ENCODE measurements at places on chromosomes 6 and 20.

DNA sequence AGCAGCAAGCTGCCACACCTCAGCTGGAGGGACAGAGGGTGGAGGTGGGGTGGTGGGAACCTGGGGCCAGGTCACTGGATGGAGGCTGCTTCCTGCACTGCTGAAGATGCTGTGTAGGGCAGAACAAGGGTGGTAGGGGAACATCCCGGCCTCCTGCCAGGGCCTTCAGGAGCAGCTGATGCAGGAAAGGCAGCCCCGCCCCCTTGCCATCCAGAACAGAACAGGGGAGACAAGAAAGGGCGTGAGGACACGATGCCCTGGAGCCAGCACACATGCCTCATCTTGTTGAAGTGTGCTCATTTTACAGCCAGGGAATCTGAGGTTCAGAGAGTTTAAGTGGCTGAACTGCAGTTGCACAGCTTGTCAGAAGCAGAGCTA, 43.1 kb upstream of the PHACTR3 start:
- DNase-seq = no peak

DNA sequence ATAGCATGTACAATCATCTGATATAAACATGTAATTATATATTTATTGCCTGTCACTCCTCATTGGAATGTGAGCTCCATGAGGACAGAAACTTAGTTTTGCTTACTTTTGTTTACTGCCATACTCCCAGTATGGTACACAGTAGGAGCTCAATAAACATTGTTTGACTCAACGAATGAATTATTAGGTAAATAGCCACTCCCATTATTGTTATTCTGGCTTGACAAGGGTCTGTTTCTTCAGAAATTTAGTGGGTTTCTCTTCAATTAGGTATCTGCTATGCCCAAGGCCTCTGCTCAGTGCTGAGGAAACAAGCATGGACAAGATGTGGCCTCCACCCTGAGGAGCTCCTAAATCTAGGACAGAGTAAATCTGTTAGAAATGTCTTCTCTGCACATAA, 6.3 kb downstream of the BCL2L1 start:
- no peak for DNase-seq

DNA sequence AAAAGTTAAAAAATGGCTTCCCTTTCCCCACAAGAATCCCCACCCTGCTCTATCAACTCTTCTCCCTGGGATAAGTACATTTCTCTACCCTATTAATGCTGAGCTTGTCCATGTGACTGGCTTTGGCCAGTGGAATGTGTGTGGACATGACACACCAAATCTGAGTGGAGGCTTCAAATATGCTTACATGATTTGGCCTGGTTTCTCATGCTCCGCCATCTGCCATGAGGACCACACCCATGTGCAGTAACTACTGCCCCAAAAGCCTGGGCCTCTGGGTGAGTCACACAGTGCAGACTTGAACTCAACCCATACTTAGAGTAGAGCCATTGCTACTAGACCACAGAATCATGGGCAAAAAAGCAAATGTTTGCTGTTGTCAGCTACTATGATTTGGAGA, 65.4 kb downstream of the PRND start:
- DNase-seq = no peak

- DNase-seq = no peak
Observed at GRCh38 chr20:37274851-37275524, 13.4 kb upstream of the GHRH start.

GRCh38 chr6:21048047-21048446, 513.8 kb downstream of the CDKAL1 start:
- DNase-seq = no peak

DNA sequence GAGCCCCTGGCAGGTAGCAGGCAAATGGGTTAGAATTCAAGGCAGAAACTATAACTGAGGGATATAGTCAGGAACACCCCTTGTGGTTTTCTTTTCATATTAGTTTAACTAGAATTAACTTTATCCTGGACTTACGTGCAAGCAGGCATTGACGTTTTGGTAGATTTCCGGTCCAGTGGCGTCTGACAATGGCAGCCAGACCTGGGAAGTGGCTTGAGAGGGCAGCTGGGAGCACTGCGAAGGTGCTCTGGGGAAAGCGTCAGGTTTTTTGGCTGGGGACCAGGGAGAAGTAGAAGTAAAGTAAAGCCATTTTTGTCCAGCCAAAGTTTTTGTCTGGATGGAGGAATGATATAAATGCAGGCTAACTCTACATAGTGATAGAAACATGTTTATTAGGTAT, 8.4 kb upstream of the ACSS1 start:
- DNase-seq = no peak

DNA sequence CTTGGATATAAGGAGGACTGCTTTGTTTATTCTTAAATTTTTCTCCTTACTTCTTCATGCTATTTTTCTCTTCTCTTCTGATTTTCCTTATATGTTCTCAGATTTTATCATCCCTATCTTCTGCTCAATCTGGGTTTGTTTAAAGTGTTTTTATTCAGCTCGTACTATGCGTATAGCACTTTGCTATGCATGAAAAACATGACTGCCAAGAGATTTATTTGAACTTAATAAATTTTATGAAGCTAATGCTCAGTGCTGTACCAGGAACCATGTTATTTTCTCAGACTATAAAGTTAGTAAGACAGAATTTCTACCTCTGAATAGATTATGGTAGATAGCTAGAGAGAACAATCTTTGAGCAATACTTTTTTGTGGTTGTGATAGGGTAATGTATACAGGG, 305.9 kb downstream of the LAMA2 start:
- no peak for DNase-seq

DNA sequence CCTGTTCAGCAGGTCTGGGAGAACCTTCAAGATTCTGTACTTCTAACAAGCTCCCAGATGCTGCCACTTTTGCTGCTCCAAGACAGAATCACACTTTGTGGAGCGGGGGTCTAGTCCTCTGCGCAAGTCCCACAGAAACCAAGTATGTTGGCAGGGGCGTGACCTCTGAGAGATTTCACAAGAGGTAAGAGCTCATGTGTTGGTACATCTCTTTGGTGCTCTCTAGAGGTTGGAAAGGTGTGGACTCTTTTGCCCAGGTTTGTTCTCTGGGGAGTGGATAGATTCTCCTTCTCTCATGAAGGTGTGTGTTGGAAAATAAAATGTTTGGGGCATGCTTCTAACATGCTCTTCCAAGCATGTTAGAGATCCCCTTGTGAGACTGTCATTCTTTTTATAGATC, 340.9 kb upstream of the IRAK1BP1 start:
- no peak for DNase-seq

DNA sequence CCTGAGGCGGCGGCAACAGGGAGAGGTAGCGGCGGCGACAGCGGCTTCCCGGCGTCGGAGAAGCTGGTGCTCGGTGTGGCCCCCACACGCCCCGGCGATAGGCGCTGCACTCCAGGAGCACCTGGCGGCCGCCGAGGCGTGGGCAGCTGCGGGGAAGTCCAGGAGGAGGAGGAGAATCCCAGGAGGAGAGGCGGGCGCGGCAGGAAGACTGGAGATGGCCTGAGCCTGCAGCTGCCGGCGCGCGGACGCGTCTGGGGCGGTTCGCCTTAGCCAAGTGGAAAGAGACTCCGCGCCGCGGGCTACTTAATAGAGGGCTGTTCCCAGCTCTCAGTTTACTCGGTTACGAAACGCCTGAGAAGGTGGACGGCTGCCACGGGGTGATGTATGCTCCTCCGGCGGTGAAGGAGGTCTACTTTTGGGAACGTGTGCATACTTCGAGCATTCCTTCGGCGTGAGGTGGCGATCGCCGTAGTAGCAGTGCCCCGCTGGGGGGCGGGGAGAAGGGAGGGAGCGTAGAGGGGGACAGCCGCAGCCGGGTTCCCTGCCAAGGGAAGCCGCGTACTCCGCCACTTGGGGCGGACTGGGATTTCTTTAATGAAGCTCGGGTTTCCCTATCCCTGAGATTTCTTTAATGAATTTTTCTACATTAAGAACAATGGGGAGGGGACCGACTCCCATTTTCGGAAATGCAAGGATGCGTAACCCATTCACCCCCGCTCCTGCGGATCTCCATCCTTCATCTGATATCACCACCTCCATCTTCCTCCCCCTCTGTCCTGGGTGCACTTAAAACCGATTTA, at the start of gene COL12A1:
TSS of gene COL12A1 (minus strand) at position 278 of the 800 bp plus-strand sequence. CDS start 3,261 bp downstream, outside the sequence.
- peak; percentile 13 for DNase-seq

- no peak for DNase-seq
Observed at GRCh38 chr20:19411811-19412210, 199.4 kb downstream of the SLC24A3 start.

- no peak for DNase-seq
Observed at GRCh38 chr6:139533171-139533570, 158.7 kb upstream of the CITED2 start.

DNA sequence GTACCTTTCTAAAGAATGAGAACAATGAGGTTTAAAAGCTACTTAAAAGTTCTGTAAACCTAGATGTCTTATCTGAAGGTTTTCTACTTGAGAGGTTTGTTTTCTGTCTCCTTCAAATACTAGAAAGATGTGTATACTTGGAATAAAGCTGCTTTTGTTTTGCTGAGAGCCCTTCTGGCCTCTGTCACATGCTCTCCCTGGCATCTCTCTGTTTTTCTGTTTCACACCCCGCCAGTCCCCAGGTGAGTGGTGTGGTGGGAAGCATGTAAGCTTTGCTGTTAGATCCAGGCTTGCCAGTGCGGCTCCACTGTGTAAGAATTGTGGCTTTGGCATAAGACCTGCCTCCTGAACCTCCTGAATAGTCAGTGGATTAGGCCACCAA, 56.8 kb downstream of the SNX9 start:
- DNase-seq = no peak

GRCh38 chr6:128412680-128413079, 107.7 kb downstream of the PTPRK start:
- no peak for DNase-seq

DNA sequence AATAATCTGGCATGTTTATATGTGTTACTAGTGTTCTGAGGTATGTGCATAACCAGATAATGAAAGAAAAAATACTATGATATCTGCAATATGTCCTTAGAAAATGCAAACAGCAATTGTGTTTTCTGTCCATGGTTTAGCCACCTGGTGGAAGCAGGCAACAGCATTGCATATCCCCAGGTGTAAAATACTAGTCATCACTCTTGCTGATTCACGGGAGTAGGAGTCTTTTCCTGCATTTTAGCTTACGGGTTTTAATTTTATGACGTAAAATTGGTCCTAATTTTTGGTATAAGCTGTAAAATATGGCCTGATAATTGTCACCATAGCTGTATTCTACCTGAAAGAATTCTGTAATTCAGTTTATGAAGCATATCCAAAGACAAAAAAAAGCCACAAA, 2.5 kb downstream of the RNF182 start:
- DNase-seq = no peak

GRCh38 chr6:108159981-108160380, 5.8 kb upstream of the NR2E1 start:
- no peak for DNase-seq

GRCh38 chr6:33622456-33623431, 1.6 kb downstream of the ITPR3 start:
- no peak for DNase-seq

- DNase-seq = no peak
Observed at GRCh38 chr6:155221086-155221485, 42.7 kb upstream of the CLDN20 start.

DNA sequence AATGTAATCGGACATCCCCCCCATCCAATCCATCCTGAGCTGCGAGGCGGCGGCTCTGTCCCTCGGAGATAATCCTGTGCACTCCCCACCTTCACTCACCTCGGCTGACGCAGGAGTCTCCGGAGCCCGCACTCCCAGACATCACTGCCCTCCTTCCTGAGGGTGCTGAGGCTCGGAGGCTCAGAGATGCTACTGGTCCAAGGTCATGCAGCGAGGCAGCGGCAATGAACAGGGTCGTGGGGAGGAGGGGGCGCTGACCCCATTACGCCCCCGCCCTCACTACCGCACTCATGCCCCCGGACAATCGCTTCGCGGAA, 485 bp downstream of the ADISSP start:
- DNase-seq = no peak

DNA sequence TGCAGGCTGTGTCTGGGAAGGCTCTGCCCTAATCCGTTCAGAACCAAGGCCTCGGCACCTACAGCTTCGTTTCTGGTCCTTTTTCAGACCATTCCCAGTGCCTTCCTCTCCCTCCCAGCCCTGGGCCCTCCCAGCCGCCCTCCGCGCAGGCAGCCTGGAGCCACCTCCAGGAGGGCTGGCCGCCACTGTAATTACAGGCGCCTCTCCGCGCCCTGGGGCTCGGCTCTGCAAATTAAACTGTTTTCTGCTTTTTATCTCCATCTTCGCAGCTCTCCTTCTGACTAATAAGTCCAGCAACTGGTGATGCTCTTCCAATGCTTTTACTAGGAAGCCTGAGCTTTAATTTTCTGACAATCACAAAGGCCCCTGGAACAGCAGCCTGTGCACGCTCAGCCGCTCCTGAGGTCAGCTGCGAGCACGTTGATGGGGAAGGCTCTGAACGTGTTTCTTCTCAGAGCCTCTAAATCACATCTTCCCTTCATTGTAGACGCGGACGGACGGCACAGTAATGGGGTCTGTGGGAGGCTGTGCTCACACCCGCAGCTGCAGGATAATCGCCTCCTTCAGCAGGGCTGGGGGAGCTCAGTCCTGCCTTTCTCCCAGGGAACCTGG, 194.6 kb downstream of the DLL1 start:
- no peak for DNase-seq

- DNase-seq = no peak
Observed at GRCh38 chr6:152351110-152351509, 286.1 kb downstream of the SYNE1 start.

DNA sequence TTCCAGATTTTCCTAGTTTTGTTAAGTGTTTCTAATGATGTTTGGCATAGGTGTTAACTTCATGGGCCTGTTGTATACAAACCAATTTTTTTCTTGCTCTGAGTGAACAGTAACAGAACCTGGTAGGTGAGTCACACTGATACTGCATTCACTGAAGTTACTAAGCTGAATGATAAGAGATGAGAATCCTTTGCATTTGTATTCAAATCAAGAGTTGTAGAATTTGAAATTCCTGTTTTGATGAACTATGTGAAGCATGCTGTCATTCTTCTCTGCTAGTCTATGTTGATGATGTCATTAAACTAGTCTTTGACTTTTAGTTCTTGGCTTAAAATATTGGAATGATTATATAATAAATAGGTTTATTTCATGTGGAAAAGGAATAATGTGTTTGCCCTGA, 37.9 kb downstream of the PTPRA start:
- no peak for DNase-seq

GRCh38 chr6:105191351-105191750, 11.5 kb upstream of the POPDC3 start:
- no peak for DNase-seq

All from D721Med (cell line).